ENCODE measurements at places on chromosomes 1 and 21. TPM values are rescaled to one million over a fixed set of nuclear protein-coding genes. Genes with fewer than 3 reads are reported as not detected.

- DNase-seq: no peak
Observed at GRCh38 chr1:232581932-232582331, 48.0 kb downstream of the SIPA1L2 start.

- no peak for DNase-seq
Observed at GRCh38 chr1:56120021-56120420, 459.3 kb downstream of the PLPP3 start.

DNA sequence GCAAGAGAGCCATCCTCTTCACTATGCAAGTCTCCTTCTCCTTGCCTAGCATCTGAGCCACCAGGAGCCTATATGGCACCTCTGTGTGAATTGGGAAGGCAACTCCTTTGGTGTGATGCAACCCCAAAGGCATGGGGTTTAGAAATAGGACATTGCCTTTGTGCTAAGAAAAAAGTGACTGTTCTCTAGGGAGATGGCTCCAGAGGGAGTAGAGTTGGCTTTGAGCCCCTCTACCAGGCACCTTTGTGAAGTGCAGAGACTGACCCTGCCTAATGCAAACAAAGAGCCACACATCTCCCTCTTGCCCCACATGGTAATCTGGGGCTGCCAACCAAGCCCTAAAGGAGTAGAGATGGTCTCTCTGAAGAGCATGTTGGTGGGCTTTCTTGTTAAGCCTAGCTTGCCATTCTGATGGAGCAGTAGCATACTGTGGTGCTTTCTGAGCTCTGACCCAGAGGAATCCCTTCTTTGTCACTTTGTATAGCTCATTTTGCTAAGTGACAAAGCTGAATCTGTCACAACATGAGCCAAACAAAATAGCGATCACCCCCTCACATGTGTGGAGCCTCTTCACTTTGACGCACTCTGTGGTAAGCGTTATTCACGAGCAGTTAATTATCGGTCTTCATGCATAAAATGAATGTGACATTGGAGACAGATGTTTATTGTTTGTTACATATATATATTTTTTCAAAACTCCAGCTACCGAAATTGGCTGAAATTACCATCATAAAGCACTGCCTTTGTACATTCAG, 74.4 kb downstream of the RWDD3 start:
- no peak for DNase-seq

Gene TXNIP
- total RNA-seq: 744 TPM

Gene SLC6A17
- not detected for total RNA-seq
